Diencephalon (tissue), 1 donor: ENCODE measurements at places on chromosomes 11 and 22. TPM values are rescaled to one million over a fixed set of nuclear protein-coding genes. Genes with fewer than 3 reads are reported as not detected.

Gene MMP1
- not detected for total RNA-seq

Gene DRG1
- total RNA-seq = 75.4 TPM

Gene PUS3
- total RNA-seq = 9.2 TPM

Gene FGF3
- total RNA-seq = not detected

Gene CALCA
- not detected for total RNA-seq

Gene C11orf42
- not detected for total RNA-seq

Gene C11orf91
- total RNA-seq = not detected

Gene CARD16
- 1.4 TPM for total RNA-seq

Gene TOP3B
- 17.3 TPM for total RNA-seq

Gene TMEM86A
- 6.7 TPM for total RNA-seq

Gene EEF1G
- total RNA-seq = 1,289 TPM

Gene BACE1-AS
- total RNA-seq = 7.2 TPM

Gene CBX6
- total RNA-seq = 65.3 TPM

Gene MMP7
- total RNA-seq = not detected

Gene CDKN1C
- 40.4 TPM for total RNA-seq

Gene BAIAP2L2
- 0.69 TPM for total RNA-seq

Gene INS
- total RNA-seq = not detected

Gene OR6A2
- total RNA-seq = 1.8 TPM

Gene BATF2
- not detected for total RNA-seq

Gene CD6
- 2.3 TPM for total RNA-seq

Gene HPS5
- total RNA-seq = 117 TPM

Gene KRTAP5-1
- total RNA-seq = not detected

Gene C11orf86
- not detected for total RNA-seq
